Brain pericyte (primary cell): ENCODE measurements at places on chromosomes 4 and X.
A peak's percentile ranks its signal among the peaks of the same experiment; 100 is the strongest.

GRCh38 chrX:40015693-40016092 lies 82.1 kb downstream of the BCOR start:
- DNase-seq = no peak

DNA sequence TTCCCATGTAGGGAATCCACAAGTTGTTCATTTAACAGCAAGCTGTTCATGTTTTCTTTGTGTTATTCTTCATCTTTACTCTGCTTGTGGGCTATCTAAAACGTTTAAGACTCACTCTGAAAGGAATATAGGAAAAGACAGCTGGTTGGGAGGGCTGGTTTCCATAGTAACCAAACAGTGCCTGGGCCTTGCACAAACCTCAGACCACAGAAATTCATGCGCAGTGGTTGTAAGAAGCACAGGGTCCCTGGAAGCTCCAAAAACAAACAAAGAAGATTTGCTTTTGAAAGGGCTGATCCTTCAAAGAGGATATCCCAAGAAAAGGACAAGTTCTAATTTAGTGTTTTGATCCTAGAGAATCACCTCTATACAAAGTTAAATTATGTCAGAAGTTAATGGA lies 7.8 kb downstream of the SERTM2 start:
- no peak for DNase-seq

- DNase-seq = no peak
Observed at GRCh38 chr4:8550691-8551090, 29.5 kb upstream of the GPR78 start.

GRCh38 chr4:189124149-189124758 lies 816.4 kb upstream of the FRG1 start:
- DNase-seq = peak; percentile 32

DNA sequence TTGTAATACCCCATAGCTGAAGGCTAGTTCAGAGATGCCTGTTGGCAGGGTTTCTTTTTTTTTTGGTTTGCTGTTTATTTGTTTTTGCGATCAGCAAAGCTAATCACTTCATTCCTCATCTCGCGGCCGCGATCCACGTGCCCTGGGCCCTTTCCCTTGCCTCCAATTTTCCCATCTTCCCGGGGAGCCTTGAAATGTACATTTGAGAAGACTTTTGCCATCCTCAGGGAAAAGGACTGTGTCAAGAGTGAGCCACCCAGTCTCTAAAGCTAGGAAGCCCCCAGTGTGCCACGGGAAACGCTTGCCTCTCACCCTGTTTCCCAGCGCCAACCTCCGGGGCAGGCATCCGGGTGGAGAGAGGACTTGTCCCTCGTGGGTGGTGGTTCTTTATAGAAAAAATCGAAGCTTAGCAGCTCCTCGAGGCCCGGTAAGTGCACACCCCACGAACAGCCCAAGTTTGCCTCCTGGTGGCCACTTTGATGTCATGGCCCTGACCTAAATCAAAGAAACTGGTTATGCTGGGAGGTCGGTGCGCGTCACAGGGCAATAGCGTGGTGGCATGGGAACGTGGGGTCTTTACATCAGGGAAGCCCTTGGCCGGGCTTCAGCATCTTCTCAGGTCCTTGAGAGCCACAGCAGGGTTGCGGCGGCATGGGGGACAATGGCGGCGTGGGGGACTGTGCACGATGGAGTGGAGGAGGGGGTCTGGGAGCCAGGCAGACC lies 42.0 kb downstream of the MAP7D3 start:
- no peak for DNase-seq

GRCh38 chr4:126489826-126490463 lies 1142.8 kb upstream of the INTU start:
- no peak for DNase-seq

DNA sequence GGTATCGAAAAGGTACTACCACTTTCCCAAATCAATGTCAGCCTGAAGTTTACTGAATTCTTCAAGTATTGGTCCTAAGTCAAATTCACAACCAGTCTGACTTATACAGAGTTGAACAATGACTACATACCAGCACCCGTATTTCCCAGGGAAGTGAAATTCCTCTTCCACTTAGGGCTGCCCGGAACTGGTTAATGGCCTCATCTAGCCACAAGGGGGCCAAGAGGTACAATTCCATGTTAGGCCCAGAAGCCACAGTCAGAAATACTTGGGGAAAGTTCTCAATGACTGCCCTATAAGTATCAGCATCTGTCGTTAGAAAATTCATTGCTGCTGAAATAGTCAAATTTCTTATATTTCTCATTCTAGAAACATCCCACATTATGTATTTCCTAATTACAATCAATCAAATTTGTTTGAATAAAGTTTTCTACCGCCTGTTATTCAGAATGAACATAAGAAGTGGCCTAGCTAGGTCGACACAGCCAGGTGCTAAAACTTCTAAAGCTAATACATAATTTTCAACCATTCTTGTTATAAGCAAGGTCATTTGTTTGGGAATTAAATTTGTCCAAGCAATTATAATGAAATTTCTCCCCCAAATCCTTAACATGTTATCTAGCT lies 5.6 kb upstream of the PCDH7 start:
- no peak for DNase-seq

- DNase-seq = peak; percentile 10
Observed at GRCh38 chr4:72631296-72631695, 62.3 kb upstream of the ADAMTS3 start.

- no peak for DNase-seq
Observed at GRCh38 chr4:78756776-78757175, 19.4 kb upstream of the BMP2K start.

- DNase-seq = no peak
Observed at GRCh38 chrX:105461016-105461415, 240.5 kb upstream of the TEX13A start.

- no peak for DNase-seq
Observed at GRCh38 chr4:6476893-6477292, 4.5 kb upstream of the PPP2R2C start.

DNA sequence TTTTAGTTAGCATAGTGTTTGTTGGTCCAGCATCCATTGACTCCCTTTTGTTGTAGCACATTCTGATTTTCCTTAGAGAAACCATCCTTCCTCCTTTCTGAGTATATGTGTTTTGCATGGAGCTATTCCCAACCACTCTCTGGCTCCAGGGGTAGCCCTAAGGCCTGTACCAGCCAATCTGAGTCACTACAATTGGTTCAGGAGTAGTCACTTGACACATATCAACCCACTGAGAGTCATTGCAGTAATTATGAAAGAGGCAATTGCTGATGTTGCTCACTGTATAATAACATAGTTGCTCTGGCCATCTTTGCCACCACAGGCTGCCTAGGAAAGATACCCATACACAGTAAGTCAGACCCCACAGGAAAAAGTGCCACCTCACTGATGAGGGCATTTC lies 71.2 kb upstream of the GRID2 start:
- DNase-seq = no peak

- DNase-seq = no peak
Observed at GRCh38 chr4:156188596-156188995, 234.9 kb upstream of the CTSO start.

DNA sequence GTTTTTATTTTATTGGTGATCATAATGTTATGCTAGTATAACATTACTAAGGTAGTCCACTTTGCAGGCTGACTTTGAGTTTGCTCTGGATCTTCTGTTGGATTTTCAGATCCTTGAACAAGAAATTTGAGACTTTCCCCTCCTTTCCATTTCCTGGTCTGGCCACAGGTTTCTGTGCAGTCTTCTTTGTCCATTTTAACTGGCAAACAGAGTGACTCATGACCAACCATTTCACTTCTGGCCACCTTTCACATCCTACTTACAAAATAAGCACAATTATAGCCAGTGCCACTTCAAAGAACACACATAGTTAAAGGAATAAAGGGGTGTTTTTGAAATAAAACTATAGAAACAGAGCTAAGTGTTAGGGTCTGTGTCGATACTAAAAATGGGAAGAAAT lies 8.4 kb downstream of the ANK2 start:
- DNase-seq = no peak

GRCh38 chr4:75637827-75638226 lies 7.5 kb upstream of the CDKL2 start:
- DNase-seq = no peak

DNA sequence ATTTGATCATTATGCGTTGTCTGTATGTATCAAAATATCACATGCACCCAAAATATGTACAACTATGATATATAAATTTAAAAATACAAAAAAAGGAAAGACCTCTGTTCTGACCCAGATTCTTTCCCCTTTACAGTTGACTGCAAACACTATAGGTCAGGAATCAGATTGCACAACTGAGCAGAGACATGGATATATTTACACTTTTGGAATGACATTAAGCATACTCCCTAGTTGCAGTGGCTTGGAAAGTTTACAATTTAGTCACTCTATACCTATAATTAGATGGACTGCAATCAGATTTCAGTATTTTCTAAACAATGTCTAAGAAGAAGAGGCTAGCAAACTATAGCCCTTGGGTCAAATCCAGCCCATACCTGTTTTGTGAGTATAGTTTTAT lies 98.5 kb upstream of the INPP4B start:
- DNase-seq = no peak

- DNase-seq = no peak
Observed at GRCh38 chrX:32141841-32142240, 1069.5 kb downstream of the DMD start.

DNA sequence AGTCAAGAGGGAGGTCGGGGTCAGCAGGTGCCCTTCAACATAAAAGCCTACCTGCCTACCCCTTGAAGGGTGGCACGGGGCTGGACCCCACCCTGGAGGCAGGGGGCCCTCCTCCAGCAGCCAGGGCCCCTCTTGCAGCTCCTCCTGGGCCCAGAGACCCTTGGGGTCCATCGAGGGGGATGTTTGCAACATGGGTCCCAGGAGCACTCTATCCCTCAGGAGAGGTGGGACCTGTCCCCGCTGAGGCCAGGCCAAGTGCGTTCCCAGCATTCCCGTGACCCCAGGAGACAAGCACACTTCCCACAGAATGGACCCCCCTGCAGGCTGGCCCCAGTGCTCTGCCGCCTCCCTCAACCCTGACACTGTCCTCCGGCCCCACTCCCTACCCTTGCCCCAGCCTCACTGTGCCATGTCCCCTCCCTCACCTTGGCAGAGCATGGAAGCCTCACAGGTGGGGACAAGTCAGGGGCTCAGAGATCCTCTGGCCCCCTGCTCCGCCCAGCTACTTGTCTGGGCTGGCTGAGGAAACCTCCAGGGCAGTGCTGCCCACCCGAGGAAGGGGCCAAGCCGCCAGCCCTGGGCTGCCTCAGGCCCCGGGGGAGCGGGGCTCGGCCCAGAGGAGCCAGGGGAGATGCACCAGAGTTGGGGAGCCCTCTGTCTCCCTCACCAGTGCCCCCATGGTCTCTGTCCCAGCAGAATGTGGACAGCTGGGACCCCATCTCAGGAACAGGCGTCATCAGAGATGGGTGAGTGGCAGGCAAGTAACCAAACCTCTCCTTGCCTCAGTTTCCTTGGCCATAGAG lies 2.2 kb downstream of the MXD4 start:
- no peak for DNase-seq

- peak; percentile 39 for DNase-seq
Observed at GRCh38 chrX:11678158-11678557, 12.4 kb upstream of the ARHGAP6 start.

DNA sequence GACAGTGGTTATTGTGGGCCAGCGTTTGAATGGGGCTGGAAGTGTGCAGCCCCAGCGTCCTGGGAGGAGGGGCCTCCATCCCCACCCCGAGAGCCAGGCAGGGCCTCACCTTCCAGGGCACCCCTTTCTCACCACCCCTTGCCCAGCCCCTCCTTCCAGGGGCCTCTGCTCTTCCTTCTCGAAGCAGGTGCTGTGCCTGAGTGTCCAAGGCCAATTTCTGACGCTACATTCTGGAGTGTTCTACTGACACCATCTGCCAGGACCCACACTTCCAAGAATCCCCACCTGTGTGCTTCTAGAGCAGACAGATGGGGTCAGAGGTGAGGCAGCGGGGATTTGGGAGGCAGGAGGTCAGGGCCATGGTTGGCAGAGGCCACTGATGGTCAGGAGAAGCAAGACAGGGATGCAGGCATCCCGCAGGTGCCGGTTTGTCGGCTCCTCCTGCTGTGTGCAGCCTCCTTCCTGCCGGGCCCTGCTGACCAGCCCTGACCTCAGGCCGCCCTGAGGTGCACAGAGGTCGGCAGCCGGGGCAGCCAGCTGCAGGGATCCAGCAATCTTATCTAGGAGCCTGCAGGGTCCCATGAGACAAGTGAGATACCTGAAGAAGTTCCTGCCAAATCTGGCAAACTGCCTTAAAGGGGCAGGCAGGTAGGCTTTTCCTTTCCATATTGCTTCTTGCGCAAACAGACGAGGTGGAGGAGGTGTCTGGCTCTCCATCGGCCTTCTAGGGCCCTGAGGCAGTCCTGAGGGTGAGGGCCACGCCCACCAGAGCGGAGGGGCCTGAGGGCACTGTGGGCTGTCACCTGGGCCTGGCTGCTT lies 18.8 kb downstream of the MSANTD1 start:
- DNase-seq = no peak

DNA sequence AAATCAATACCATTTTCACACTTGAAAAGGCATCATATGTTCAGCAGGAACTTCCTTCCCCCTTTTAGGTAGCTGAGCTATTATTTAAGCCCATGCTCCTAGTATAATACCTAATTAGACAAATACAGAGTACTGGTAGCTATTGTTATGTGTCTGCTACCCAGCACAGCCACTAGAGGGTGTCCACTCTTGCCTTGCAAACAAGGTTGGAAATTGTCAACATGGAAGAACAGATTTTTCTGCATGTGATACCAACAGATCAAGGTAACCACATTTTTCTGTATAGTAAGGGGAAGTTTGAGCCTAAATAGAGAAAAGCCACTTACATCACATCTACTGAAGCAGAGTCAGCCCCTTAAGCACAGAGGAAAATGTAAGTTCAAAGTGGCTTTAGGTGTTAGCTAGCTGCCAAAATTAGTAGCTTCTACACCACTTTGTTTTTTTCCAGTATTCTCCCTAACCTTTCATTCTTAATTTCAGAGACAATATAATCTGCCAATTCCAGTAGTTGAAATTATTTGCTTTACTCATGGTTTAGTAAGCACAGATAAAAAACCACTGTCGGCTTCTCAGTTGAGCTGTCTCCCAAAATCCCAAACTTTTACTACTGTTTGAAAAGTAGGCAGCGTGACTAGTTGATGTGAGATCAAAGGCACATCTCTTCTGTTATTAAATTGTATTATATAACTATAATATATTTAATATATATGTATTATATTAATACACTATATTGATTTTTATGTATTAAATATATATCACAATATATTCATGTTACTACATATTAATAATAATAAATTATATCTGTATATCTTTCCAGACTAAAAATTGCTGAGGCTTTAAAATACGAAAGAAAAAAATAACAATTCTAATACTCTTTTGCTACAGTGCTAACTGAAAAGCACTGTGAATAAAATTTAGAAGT lies 38.2 kb downstream of the EDNRA start:
- peak; percentile 55 for DNase-seq

- DNase-seq = no peak
Observed at GRCh38 chrX:17564689-17565409, 172.4 kb upstream of the SCML1 start.

- DNase-seq = no peak
Observed at GRCh38 chr4:40918330-40918729, 168.6 kb downstream of the NSUN7 start.

- DNase-seq = no peak
Observed at GRCh38 chr4:89514811-89515210, 207.2 kb upstream of the GPRIN3 start.

GRCh38 chr4:37666625-37667071 lies 19.5 kb downstream of the RELL1 start:
- no peak for DNase-seq

- peak; percentile 40 for DNase-seq
Observed at GRCh38 chr4:147498031-147498660, 17.2 kb downstream of the EDNRA start.
